Transverse colon (tissue), 4 donors: ENCODE measurements at places on chromosomes 1 and 21.

DNA sequence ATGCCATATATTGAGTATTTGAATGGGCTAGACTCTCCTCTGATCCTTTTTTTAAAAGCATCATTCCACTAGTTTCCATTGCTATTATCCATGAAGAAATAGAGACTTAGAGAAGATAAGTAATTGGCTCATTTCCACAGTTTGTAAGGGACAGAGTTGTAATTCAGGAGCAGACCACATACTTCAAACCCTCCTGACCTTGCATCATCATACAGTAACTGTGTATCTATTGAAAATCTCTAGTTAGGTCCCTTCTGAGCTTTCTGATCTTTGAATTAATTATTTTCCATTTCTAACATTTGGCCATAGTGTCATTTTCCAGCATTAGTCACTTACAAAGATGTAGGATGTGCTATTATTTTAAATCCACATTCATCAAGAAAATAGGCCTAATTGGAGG lies 386.5 kb upstream of the ST6GALNAC5 start:
- no peak for DNase-seq

DNA sequence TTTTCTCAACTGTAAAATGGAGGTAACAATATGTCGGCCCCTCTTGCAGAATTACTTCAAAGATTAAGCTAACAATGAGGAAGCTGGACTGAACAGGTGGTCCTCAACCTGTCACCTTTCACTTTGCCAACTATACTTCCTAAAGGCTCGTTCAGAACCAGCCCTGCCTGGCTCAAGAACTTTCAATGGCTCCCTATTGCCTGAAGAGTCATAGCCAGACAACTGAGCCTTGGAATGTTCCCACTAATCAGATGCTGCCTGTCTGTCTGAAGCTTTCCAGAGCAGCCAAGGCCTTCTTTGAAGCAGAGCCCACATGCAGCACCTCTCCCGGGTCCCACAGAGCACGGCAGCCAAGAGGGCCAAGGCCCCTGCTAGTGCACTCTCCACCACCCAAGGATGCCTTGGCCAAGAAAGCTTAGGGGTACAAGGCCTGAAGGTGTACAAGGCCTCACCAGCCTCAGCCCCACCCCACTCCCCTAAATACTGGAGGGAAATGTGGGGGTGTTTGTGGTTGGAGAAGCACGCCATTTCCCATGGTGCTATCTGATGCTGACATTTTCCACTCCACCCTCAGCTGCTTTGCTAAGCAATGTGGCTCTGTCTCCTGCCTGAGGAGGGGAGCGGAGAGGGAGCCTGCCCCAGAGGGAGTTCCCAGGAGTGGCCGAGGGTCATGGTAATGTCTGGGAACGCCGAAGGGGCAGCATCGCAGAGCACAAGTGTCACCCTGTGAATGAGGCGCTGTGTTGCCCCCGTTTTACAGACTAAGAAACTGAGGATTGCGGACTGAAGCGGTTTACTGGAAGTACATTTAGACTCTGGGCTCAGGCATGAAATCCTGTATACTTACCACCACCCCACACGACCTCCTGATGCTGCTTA lies 8.2 kb upstream of the LAPTM5 start:
- no peak for DNase-seq

DNA sequence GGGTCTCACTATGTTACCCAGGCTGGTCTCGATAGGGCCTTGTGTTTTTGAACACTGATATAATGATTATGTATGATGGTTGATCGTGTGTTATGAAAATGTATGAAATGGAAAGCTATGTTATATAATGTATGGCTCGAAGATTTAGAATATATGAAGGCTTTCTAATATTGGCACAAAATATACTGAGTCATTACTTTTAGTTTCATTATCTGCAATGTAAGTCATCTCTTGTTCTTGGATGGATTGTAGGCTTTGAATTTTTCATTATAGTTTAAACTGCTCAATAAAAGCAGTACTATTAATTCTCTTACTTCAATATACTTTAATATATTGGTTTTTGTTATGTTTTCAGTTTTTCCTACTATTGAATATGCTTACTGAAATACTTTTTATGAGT lies 10.1 kb downstream of the FMN2 start:
- DNase-seq: no peak

GRCh38 chr1:43255438-43256210 lies 14.2 kb upstream of the TMEM125 start:
- no peak for DNase-seq

DNA sequence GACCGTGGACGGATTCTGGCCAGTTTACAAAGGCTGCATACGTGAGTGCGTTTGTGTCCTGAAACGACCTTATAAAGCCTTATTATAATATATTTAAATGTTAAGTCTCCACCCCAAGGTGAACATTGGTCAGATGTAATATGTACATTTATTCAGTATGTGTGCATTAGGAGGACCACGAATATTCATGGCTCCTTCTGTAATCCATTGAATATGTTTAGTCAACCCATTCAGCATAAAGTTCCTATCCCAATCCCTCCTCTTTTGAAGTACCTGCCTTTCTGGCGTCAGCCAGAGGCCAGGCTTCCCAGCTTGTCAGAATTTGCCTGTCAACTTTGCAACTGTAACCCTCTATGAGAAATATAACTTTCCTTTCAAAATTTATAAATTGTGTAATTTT lies 10.4 kb upstream of the FLG start:
- DNase-seq: no peak

DNA sequence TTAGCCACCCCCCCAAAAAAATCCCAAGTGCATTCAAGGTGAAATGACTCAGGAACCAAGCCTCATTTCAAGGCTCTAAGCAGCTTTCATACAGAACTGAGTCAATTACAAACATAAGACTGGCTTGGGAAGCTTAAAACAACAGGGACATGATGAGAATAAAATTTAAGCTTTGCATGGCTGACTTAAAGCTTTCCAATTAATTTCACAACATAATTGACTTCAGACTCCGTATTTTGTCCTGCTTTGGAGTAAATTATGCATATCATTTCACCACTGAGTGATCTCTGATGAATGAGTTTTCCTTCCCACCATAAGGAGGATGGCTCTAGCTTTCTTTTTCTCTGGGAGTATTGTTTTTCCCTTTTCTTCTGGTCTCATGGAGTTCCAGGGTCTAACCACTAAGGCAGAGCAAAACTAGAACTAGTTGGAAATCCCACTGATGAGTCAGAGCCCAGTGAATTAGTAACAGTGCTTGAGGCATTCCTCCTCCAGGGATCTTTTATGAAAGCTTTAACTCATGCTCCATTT lies 72.8 kb downstream of the XCL2 start:
- no peak for DNase-seq

GRCh38 chr1:67307251-67308060 lies at the start of gene IL12RB2:
IL12RB2 (plus strand) TSS chr1:67307873; CDS start chr1:67320369, 12,496 bp downstream.
- peak; percentile 20 for DNase-seq

DNA sequence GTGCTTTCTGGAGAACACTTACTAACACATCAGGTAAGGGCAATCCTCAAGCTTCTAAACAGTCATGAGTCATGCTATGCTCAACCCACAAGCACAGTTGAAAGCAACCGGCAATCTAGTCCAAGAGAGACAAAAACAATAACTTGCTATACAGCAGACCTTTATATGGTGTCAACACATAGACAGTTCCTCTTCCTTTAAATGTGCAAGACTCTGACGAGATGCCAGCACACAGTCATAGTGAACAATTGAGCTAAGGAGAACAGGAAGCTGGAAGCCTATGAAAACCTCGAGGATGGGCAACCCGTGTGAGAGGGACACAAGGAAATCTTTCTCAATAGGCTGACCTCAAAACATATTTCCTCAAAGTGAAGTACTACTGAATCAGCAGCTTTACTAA lies 5.3 kb downstream of the ADIPOR1 start:
- peak; percentile 38 for DNase-seq

DNA sequence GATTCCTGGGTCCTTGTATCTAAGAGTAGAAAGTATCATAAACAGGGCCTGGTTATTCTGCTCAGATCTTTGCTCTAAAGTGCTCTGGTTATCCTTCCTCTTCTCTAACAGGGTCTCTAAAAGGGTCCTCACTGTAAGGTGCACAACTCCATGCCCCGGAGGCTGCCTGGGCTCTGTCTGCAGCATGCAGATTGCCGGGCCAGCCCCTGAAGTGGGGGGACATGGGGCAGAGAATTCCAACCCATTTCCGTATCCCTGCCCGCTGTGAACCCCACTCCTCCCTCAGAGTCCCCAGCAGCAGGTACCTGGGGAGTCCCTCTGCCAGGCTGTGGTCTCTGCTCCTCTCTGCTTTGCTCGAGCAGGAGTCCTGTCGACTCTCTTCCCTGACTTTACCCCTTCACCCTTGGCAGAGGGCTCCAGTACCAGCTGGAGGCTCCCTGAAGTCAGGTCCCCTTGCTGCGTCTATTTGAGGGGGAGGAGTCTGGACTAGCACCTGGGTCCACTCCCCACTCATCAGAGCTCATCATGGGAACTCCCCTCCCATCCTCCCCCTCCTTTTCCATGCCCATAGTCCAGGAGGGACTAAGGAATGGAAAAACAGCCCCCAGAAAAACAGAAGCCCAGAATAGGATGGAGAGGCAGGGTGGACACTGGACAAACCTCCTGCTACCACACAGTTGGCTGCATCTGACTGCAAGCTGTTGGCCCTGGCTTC lies 12.1 kb downstream of the BLACAT1 start:
- DNase-seq: no peak

DNA sequence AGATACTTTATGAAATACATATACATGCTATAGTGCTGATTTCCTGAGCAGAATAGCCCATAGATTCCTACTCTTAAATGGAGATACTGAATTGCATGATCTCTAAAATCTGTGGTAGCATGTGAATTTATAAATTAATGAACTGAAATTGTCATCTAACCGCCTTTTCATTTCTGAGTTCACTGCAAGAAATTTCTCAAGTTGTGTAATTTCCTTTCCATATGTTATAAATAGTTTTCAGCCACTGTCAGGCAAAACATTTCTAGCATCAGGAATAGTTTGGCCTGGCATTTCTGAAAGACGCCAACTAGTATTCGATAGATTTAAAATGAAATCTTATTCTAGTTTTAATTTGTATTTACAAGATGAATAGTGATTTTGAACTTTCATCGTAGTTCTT lies 310.1 kb downstream of the USH2A start:
- DNase-seq: no peak

GRCh38 chr1:111597426-111597825 lies 22.2 kb upstream of the RAP1A start:
- no peak for DNase-seq

DNA sequence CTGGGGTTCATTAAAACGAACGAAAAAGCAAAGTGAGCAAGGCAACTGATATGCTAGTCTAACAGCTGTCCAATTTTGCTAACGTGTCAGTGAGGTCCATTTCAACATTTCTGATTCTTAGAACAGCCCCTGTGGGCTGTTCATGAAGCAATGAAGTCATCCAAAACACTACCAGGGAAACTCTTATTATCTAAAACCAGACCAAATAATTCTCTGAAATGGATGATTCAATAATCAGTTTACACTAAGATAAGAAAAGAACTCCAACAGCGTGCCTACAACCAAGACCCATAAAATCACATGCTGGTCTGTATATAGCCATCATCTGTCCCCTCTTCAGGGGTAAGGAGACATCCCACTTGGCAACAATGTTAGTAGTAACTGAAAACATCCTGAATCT lies 122.7 kb downstream of the TGFBR3 start:
- no peak for DNase-seq

- no peak for DNase-seq
Observed at GRCh38 chr1:6037338-6037762, 8.3 kb upstream of the KCNAB2 start.

DNA sequence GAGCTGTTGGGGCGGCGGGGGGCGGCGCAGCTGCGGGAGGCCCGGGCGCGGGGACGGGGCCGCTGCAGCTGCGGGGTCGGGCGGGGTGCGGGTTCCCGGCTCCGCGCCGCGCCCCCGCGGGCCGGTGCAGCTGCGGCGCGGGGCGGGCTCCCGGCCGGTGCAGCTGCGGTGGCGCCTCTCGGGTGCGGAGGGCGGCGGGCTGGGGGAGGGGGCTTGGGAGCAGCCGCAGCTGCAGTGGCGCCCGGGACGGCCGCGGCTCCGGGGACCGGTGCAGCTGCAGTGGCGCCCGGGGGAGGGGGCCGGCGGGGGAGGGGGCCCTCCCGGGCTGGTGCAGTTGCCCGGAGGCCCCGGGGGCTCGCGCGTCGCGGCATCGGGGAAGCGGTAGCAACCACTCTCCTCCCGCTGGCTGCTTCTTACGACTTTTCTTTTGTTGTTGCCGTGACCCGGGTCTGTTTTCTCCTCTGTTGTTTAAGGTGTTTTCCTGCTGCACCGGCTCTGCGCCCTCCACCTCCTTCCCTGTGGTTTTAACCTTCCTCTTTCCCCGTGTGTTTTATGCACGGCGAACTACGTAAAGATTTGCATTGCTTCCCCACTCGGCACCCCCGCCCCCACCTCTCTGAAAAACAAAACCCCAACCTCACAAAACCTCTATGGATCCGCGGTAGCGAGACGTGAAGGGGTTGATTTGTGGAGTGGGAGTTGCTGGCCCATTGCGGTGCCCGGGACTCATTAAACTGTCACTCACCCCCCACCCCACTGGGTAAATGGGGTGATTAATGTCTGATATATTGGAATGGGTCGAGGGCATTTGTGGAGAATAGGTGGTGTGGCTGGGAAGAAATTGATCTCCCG lies 1.7 kb upstream of the ZBTB18 start:
- peak; percentile 62 for DNase-seq

DNA sequence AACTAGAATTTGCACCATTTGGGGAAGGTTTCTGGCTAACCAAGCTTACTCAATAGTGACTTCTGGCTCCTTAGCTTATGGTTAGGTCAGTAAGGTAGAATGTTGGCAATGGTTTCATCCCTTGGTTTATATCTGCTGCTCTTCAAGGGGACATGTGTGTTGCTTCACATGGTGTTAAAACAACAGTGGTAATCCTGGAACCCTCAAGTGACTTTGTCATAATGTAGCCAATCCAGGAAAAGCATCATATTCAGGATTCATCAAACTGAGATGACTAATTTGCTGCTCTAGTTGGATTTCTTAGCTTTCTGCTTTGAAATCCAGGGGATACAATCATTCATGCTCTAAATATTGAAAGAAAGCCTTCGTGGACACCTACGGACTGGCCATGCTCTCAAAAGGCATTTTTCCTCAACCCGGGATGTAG lies 108.7 kb downstream of the RGL1 start:
- no peak for DNase-seq

- no peak for DNase-seq
Observed at GRCh38 chr1:66217021-66217420, 316.9 kb upstream of the SGIP1 start.

- DNase-seq: peak; percentile 26
Observed at GRCh38 chr1:228646717-228647522, 88.4 kb upstream of the RHOU start.
